Esophagus squamous epithelium (tissue), 5 donors: ENCODE measurements at places on chromosomes 5 and 9.

DNA sequence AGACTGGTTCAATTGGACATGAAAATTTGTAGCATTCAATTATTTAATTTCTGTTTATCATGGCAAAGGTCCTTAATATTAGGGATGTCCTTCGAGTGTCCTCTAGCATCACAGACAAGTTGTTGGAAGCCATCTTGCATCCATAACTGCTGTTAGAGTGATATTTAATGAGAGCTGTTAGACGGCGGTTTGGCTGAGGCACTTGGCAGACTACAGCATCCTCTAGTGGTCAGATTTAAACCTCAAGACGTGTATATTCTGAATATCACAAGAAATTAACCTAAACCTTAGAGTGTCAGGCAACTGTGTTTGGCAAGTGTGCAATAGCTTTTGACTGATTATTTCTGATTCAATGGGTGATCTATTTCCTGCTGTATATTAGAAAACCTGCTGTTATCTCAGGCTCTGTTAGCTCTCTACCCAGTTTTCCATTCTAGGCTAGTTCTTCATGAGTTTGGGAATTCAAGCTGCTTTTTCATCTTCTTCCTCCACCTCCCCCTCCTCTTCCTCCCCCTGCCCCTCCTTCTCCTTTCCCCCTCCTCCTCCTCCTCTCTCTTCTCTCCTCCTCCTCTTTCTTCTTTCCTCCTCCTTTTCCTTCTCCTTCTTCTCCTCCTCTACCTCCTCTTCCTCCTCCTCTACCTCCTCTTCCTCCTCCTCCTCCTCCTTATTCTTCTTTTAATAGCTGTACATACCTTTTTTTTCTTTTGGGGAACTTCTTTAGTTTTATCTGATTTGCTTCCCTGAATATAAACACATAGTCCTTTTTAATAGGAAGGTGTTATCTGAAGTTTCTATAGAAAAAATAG is 8.6 kb downstream of the SPINK1 start:
- DNase-seq = no peak

DNA sequence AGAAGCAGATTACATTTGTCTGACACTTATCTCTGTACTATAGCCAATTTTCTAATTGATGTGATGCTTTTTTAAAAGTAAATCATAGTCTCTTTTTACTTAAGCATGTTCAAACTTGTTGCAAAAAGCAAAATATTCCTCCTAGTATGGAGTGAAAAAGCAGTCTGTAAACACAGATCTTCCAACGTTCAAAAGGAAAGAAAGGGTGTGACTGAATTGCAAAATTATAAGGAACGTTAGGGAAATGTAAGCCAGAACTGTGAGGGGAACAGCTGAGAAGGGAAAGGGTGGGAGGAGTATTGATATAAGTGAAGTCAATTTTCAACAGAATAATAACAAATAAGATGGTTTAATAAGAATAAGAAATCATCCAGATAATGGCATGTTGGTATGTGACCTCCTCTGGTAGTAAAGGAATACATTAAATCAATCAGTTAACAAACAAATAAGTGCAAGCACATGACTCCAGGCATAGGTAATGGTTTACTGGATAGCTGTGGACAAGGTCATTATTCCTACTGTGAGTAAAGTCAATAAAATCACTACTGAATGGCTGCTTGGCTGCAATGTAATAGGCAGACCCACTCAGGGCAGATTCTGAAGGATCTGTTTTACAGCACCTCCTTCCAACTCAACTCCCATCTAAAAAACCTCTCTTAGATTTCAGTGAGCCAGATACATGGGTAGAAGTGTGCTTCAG is 239.1 kb upstream of the NMUR2 start:
- DNase-seq = no peak

DNA sequence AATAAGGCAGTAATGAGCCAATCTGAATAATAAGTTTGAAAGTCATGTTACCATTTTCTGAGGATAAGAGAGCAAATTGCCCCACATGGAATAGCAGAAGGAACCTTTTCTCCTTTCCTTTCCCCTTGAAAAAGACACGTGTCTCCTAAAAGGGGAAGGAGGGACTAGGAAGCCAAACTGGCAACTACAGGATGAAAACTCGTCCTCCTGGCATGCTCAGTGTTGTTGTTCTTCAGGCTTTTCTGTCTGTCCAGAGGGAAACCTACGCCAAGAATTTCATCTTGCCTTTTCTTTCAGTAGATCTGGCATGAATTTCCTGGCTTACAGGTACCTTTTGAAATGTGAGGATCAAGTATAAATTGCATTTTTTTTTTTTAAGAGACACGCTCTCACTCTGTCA is 355.9 kb upstream of the TLE4 start:
- DNase-seq = no peak

GRCh38 chr9:127035423-127035822 is 87.0 kb downstream of the ANGPTL2 start:
- DNase-seq = no peak

GRCh38 chr9:105683688-105684275 is 10.6 kb upstream of the TMEM38B start:
- DNase-seq = no peak

GRCh38 chr9:18905883-18906629 is 127.0 kb downstream of the SAXO1 start:
- DNase-seq = no peak

- no peak for DNase-seq
Observed at GRCh38 chr9:75593920-75594319, 296.6 kb upstream of the PCSK5 start.

DNA sequence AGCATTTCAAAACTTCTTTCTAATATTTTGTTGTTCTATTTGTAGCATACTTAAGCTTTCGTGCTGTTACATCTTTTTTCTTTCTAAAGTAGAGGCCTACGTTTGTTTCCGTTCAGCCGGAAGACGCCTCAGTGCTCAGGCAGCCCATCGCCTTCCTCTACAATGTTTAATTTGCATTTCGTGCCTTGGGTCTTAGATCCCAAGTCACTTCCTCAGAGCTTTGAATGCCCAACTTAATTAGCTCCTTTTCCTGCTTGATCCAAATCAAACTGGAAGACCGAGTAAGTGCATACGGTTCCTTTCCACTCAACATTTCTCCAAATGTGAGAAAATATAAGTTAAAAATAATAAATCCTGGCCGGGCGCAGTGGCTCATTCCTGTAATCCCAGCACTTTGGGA is 43.2 kb downstream of the MRPL36 start:
- DNase-seq = no peak

DNA sequence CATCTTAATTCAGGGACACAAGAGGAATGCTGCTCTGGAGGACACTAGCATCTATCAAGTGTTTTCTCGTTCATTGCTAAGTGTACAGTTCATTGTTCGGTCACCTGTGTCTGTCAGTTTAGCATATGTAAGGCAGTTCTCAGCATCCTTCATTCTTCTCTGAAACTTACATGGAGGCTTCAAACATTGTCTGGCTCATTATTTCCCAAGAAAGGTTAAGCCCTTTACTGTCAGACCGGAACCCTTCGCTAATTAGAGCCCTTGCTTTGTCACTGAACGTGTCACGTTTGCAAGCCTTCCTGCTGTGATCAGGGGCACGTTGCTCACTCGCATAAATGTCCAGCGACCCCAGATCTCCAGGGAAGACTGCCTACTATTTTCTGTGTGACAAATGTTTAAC is 62.3 kb upstream of the RIOK2 start:
- no peak for DNase-seq

DNA sequence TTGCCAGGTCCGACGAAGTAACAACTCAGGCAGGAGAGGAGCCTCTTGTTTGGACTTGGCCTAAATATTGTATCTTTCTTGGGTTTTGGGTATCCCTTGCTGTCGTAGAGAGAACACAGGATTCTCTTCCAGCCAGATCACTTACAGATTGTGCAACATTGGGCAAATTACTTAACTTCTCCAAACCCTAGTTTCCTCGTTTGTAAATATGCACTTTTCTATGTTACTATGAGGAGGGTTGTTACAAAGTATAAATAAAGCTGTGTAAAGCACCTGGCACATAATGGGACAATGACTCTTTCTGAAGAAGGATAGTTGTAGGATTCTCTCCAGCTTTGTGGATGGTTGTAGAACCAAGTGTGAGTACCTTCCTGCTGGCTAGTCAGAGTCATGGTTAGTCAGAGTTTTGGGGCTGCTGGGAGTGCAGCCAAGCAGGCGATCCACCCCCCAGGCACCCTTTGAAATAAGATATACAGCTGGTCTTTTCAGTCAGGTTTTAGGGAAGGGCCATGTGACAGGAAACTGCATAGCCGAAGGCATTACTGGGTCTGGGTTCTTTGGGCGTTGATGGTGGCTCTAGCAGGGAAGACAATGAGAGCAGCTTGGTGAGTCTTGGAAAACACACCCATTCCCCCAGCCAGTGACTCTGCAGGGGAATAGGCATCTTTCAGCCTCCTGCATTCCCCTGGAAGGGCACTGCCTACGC is 49.9 kb upstream of the GDNF start:
- no peak for DNase-seq

DNA sequence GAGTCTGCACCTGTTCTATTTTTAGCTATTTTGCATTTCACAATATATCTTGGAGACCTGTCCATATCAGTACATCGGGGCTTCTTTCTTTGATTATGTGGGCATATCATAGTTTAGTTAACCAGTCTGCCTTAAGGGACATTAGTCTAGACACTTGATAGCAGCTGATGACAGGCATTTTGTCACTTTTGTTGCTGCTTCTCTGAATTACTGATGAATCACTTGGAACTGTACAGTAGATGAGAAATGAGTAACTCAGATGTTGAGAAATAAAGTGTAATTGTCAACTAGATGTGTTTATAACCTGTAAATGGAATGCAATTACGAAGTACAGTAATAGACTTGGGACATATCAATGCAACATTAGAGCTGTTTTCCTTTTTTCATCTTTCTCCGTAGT is 7.1 kb downstream of the ZFP2 start:
- DNase-seq = no peak

DNA sequence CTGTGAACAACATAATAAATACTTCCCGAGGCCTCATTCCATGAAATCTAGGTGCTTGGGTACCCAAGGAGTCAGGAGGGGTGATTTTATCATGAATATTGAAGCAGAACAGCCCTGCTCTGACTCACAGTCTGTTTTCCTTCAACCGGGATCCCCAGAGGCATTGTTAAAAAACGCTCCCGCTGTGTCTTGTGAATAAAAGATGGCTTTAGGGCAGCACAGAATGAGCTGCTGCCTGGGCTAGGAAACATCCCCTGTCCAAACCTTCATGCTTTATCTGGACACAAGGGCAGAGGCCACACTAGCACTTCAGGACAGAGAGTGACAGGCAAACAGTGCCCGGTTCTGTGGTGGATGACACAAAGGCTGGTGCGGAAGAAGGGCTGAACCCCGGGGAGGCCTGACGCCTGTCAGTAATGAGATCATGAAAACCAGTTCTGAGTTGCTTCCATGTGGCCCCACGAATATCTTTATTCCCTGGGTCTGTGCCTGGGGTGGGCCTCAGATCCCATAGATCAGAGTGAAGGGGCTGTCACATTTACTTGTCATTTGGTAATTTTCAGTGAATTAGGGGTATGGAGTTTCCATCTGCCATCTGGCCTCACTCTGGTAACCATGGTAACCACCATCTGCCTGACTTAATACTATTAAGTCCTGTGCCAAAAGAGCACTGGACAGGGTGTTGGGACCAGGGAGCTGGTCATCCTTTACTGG is 2.6 kb downstream of the IGFBPL1 start:
- no peak for DNase-seq

DNA sequence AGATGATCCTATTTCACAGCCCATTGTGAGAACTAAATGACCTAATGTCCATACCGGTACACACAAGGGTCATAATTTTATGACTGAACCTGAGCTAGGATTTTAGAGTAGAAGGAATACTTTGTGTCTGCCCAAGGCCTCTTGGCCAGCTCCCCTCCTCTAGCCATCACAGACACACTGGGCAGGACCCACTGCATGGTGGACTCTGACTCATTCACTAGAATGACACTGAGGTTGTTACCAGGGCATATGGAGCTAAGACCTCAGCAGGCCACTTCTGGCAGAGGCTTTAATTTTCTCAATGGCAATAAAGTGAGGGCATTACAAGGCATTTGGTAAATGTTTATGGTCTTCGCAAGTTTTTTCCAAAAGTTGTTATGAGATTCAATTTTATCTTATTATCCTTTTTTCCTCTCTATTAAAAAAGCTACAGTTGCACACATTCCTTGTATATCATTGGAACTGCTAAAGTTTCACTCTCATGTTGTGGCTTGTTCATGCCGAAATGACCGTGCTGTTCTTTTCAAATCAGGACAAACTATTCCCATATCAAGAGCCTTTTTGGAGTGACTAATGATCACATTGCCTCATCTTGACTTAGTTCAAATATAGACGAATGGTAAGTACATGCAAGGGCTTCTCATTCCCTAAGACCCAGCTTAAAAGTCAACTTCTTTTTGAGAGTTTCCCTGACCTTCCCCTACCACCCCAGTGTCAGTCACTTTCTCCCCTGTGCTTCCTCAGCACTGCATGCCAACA is 595.7 kb downstream of the ACTL7B start:
- DNase-seq = no peak

GRCh38 chr9:36029765-36030528 is 6.8 kb upstream of the RECK start:
- no peak for DNase-seq

- no peak for DNase-seq
Observed at GRCh38 chr5:133406977-133407632, 205.2 kb downstream of the FSTL4 start.

DNA sequence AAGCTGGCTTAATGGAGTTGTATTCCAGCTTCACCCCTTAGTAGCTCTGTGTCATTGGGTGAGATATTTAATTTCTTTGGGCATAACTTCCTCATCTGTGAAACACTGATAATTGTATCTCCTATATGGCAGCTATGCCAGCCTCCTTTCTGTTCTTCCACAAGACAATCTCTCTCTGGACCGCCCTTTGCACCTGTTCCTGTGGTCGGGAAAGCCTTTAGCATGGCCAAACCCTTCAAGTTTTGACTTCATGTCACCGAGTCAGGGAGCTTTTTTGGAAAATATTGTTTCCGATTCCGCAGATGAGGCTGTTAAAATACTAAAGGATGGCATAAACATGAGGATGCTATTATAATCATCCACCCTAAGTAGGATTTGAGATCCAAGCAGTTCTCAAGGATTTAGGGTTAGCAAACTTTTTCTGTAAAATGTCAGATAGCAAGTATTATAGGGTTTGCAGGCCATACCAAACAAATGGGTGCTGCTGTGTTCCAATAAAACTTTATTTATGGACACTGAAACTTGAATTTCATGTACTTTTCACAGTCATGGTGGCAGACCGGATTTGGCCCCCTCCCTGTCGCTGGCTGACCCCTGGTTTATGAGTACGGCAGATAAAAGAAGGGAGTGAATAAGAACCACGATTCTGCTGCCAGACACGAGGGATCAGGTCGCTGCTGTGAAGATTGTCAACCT is 695 bp upstream of the NDFIP1 start:
- no peak for DNase-seq

- no peak for DNase-seq
Observed at GRCh38 chr5:59684388-59685190, 208.9 kb downstream of the PDE4D start.

GRCh38 chr9:128587453-128587852 is 35.1 kb downstream of the SPTAN1 start:
- DNase-seq = no peak
